ENCODE measurements at places on chromosomes 3 and 15.

- peaks cover 14% of the 10 kb centered on the region for H3K27me3 ChIP-seq
- H3K27ac ChIP-seq: no peak overlapping the region
- H3K36me3 ChIP-seq: no peaks in the 10 kb centered on the region
These were observed 36.1 kb downstream of the SCN5A start for GRCh38 chr3:38613426-38613825.

DNA sequence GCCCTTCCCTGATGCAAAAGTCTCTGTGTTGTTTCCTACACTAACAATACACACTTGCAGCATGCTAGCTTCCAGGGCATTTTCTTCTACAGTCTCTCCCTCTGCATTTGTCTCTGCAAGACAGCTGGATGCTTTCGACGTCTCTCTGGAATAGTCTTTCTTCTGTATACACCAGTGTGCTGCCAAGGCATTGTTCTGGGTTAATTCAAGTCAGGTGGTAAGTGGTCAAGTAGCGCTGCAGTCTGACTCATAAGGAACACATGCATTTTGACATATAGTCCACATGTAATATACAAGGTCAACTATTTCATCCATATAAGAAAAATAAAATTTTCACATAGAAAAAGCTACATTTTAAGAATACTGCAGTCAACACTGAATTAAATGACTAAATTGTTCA, 92.7 kb downstream of the MYLK start:
- no peaks in the 10 kb centered on the region for H3K36me3 ChIP-seq
- H3K27ac ChIP-seq: no peak overlapping the region
- DNase-seq: no peak
- no peaks in the 10 kb centered on the region for H3K4me1 ChIP-seq
- H3K27me3 ChIP-seq: peaks cover 24% of the 10 kb centered on the region
- no peak overlapping the region for H3K4me3 ChIP-seq

DNA sequence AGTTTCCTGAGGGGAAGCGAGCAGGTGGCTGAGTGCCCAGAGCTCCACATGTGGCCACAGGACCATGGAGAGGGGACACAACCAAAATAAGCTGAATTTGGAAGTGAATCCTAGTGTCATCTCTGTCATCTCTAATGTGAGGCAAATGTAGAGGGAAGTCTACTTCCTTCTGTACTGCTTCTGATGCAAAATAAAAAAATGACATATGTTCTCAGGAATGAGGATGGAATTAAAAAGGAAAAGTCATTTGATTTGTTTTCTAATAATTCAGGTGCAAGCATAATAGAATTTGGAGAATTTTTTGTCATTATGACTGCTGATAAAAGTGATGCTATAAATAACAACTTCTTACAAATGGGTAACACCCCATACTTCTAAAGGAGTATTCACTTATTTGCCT, 59.5 kb upstream of the POU1F1 start:
- H3K36me3 ChIP-seq: no peaks in the 10 kb centered on the region
- H3K27me3 ChIP-seq: no peaks in the 10 kb centered on the region

- no peak for DNase-seq
- no peaks in the 10 kb centered on the region for H3K27me3 ChIP-seq
- H3K27ac ChIP-seq: no peak overlapping the region
- H3K4me1 ChIP-seq: peaks cover 9% of the 10 kb centered on the region
These were observed 19.7 kb downstream of the DENND6A start for GRCh38 chr3:57673156-57673555.

DNA sequence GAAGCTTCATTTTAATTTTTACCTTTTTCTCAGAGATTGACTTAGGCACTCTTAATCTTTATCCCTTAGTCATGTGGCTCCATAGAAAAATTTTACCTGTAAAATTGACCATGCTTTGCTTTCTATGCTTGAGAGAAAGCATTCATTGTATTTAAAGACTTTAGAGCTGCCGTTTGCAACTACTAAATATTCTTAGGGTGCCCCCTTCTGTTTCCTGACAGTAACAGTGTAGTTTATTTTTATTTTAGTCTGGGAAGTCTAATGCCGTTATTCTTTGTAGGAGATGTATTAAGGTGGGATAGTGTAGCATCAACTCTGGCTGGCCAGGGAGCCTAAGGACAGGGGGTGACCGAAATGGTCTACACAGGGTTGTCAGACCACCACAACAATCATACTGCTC, 84.5 kb upstream of the SYNPR start:
- no peaks in the 10 kb centered on the region for H3K27me3 ChIP-seq
- H3K4me1 ChIP-seq: no peaks in the 10 kb centered on the region
- no peaks in the 10 kb centered on the region for H3K36me3 ChIP-seq
- no peak overlapping the region for H3K27ac ChIP-seq
- no peak overlapping the region for H3K4me3 ChIP-seq

GRCh38 chr3:183508821-183509220, 46.7 kb downstream of the KLHL6 start:
- H3K4me3 ChIP-seq: no peak overlapping the region
- no peaks in the 10 kb centered on the region for H3K27me3 ChIP-seq
- DNase-seq: no peak
- peaks cover 6% of the 10 kb centered on the region for H3K4me1 ChIP-seq

GRCh38 chr3:160140756-160141155, 84.5 kb upstream of the C3orf80 start:
- no peak for DNase-seq
- H3K4me3 ChIP-seq: no peak overlapping the region
- H3K27ac ChIP-seq: no peak overlapping the region
- H3K36me3 ChIP-seq: no peaks in the 10 kb centered on the region
- H3K4me1 ChIP-seq: no peaks in the 10 kb centered on the region

DNA sequence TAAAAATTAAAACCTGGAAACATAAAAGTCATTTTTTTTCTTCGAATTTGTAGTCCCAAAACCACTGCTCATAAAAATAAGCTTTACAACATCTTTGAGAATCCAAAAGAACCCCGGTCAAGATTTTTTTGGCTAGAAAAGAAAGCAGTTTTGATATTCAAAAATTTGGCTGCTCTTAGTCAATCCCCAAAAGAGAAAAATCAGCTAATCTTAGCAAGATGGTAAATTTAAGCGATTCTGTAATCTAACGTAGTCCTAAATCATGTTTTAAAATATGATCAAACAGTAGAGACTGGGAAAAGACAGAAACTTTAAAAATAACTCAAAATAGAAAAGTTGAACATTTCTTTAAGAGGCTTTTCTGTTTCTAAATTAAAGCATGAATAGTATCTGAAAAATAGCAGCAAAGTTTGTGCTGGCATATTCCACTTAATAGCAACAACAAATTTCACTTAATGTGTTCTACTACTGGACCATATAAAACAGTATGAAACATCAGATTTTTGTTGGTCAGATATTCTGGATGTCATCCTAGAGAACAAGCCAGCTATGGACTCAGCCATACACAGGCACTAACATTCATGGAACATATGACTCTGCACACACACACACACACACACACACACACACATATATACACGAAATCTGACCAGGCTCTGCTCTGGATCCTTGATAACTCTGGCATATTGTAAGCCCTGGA, 19.1 kb upstream of the NR2F2 start:
- no peak overlapping the region for H3K4me3 ChIP-seq
- no peaks in the 10 kb centered on the region for H3K36me3 ChIP-seq
- no peak overlapping the region for H3K27ac ChIP-seq

DNA sequence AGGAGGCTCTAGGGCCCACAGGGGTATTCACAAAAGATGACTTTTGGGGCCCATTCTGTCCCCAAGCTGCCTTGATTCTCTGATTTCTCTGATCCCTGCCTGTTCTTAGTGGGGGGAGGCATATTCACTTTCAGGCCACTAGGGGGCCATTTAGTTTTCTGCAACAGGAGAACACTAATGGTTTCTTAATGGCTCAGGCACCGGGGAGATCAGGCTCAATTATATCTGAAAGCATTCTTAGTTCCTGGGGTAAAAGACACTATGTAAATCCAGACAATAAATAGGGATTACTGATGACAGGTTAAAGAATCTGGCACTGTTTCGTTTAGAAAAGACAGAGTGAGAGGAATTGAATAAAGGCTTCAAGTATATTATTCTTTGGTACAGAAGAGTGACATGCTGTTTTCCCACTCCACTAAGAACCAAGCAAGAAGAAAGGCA, 2.5 kb upstream of the INAFM2 start:
- no peaks in the 10 kb centered on the region for H3K27me3 ChIP-seq
- peaks cover 29% of the 10 kb centered on the region for H3K4me1 ChIP-seq
- H3K27ac ChIP-seq: no peak overlapping the region
- H3K4me3 ChIP-seq: no peak overlapping the region

GRCh38 chr3:133829310-133829707, 23.7 kb downstream of the SRPRB start:
- H3K27me3 ChIP-seq: peaks cover 9% of the 10 kb centered on the region
- H3K4me3 ChIP-seq: no peak overlapping the region
- no peak overlapping the region for H3K27ac ChIP-seq
- DNase-seq: no peak

- H3K36me3 ChIP-seq: no peaks in the 10 kb centered on the region
- H3K4me3 ChIP-seq: no peak overlapping the region
- no peak overlapping the region for H3K27ac ChIP-seq
- DNase-seq: no peak
- peaks cover 10% of the 10 kb centered on the region for H3K27me3 ChIP-seq
These were observed 8.3 kb upstream of the THSD4 start for GRCh38 chr15:71106802-71107500.

DNA sequence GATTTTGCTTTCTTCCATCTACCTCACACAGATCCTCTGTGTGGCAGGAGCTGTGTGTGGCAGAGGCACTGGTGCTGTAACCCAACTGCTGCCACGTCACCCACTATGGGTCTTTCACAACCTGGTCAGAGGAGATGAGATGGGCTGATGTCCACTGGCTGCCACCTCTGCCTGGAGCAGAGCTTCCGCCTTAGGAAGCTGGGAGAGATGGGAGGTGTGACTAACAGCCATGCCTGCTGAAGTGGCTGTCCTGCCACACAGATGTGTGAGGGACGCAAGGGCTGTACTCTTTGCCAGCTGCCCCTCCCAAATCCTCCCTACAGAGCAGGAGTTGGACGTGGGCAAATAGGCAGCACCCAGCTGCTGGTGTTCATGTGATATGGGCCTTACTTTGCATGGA, 329.5 kb downstream of the GABRB3 start:
- H3K36me3 ChIP-seq: no peaks in the 10 kb centered on the region
- no peak for DNase-seq
- H3K4me3 ChIP-seq: no peak overlapping the region
- H3K4me1 ChIP-seq: no peaks in the 10 kb centered on the region
- H3K27me3 ChIP-seq: peaks cover 5% of the 10 kb centered on the region
- H3K27ac ChIP-seq: no peak overlapping the region

- H3K36me3 ChIP-seq: peaks cover 4% of the 10 kb centered on the region
- H3K4me1 ChIP-seq: peaks cover 6% of the 10 kb centered on the region
- no peak overlapping the region for H3K4me3 ChIP-seq
- DNase-seq: no peak
- peak overlapping the region; percentile 52 for H3K27ac ChIP-seq
These were observed 11.4 kb downstream of the C15orf40 start for GRCh38 chr15:82999905-83000671.

GRCh38 chr3:100560426-100560825, 49.0 kb upstream of the ADGRG7 start:
- no peaks in the 10 kb centered on the region for H3K36me3 ChIP-seq
- H3K4me3 ChIP-seq: no peak overlapping the region
- DNase-seq: no peak
- H3K4me1 ChIP-seq: no peaks in the 10 kb centered on the region

GRCh38 chr3:56694867-56695683, 12.0 kb upstream of the TASOR start:
- no peak overlapping the region for H3K4me3 ChIP-seq
- no peaks in the 10 kb centered on the region for H3K27me3 ChIP-seq
- peaks cover 37% of the 10 kb centered on the region for H3K4me1 ChIP-seq
- no peaks in the 10 kb centered on the region for H3K36me3 ChIP-seq

DNA sequence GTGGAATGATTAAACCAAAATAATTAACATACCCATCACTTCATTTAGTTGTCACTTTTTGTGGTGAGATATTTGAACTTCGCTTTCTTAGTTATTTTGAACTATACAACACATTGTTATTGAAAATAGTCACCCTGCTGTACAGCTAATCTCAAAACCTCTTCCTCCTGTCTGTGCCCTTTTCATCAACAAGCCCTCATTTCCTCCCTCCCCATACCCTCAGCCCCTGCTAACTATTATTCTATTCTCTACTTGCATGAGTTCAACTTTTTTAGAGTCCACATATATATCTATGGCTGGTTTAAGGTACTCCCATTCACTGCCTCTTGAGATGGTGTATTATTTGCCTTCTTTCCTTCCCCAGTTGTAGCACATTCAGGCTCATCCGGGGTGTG, 32.2 kb downstream of the COL8A1 start:
- no peaks in the 10 kb centered on the region for H3K36me3 ChIP-seq
- DNase-seq: no peak
- H3K27me3 ChIP-seq: no peaks in the 10 kb centered on the region
- H3K27ac ChIP-seq: no peak overlapping the region

- no peak for DNase-seq
- no peaks in the 10 kb centered on the region for H3K27me3 ChIP-seq
- H3K4me1 ChIP-seq: no peaks in the 10 kb centered on the region
- H3K27ac ChIP-seq: no peak overlapping the region
- no peak overlapping the region for H3K4me3 ChIP-seq
These were observed 71.0 kb downstream of the TP63 start for GRCh38 chr3:189702066-189702646.

DNA sequence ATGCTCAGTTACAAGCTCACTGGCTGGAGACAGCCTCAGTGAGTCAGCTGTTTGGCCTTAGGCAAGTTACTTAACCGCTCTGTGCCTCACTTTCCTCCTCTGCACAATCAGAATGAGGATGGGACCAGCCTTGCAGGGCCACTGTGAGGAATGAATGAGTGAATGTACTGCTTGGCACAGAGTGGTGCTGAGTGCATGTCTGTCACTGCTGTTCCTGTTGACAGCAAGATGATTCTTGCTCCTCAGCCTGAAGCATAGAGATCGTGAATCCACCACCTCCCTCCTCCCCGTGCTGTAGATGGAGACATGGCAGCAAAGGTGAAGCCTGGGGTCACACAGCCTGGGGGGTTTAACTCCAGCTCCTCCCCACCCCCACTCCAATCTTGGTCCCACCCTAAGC, 14.6 kb upstream of the GRIP2 start:
- no peaks in the 10 kb centered on the region for H3K36me3 ChIP-seq
- no peak overlapping the region for H3K4me3 ChIP-seq
- DNase-seq: no peak

DNA sequence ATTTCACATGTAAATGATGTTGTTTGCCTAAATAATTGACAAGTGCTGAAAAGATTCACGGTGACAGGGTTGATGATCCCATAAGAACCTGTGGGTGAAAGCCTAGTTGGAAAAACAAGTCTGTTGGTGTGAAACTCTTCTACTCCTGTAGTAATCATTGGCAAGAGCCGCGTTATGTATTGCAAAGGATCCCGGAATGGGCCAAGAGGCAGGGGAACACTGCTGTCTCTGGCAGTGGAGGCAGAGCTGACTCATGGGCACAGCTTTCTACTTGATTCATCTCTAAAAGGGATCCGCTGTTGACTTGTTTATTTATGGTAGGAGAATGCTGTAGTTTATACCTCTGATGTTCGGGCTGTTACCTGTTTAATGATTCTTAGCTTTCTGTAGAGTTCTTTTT, 63.1 kb downstream of the MAP6D1 start:
- H3K27me3 ChIP-seq: no peaks in the 10 kb centered on the region
- no peak overlapping the region for H3K27ac ChIP-seq
- H3K36me3 ChIP-seq: peaks cover 35% of the 10 kb centered on the region
- no peaks in the 10 kb centered on the region for H3K4me1 ChIP-seq
- DNase-seq: no peak

Data from T-cell (primary cell).